ENCODE measurements at places on chromosomes 16 and 17.

GRCh38 chr16:79395591-79395990, 204.9 kb downstream of the MAF start:
- no peak for DNase-seq

GRCh38 chr16:2756288-2757015, 4.0 kb downstream of the SRRM2 start:
- DNase-seq: no peak

DNA sequence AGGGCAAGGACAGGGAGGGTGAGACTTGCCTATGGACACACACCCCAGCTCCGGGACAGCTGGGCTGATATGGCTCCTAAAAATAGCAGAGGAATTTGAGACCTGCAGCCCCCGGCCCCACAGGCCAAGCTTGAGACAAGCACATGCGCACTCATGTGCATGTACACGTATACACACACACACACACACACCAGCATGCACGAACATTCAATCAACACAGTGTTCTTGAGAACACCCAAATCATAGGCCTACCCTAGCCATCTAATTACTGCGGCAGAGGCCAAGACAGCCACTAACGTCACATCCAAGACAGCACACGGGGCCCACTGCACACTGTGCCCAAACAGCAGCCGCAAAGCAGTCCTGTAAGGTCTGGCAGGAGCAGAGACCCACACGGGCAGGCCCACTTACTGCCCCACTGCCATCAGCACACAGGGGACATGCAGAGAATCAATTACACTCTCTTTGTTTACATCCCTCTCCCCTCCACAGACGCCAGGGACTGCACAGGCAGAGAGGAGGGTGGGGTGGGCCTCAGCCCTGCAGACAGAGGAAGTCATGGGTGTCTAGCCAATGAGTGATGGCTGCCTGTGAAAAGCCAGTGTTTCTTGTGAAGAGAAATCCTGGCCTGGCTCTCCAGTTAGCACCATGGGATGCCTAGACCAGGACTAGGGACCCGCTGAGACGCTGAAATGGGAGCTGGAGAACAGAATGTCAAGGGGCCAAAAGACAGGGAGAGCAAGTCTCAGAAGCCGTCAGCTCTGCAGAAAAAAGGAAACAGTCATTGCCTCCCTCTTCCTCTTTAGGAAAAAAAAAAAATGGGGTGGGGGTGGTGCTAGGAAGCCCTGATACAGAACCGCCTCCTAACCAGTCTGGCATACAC, 39.3 kb downstream of the MYO18A start:
- DNase-seq: no peak

GRCh38 chr17:12007466-12007865, 10.2 kb upstream of the ZNF18 start:
- no peak for DNase-seq

GRCh38 chr17:39139161-39139511, 12.3 kb downstream of the PLXDC1 start:
- no peak for DNase-seq

DNA sequence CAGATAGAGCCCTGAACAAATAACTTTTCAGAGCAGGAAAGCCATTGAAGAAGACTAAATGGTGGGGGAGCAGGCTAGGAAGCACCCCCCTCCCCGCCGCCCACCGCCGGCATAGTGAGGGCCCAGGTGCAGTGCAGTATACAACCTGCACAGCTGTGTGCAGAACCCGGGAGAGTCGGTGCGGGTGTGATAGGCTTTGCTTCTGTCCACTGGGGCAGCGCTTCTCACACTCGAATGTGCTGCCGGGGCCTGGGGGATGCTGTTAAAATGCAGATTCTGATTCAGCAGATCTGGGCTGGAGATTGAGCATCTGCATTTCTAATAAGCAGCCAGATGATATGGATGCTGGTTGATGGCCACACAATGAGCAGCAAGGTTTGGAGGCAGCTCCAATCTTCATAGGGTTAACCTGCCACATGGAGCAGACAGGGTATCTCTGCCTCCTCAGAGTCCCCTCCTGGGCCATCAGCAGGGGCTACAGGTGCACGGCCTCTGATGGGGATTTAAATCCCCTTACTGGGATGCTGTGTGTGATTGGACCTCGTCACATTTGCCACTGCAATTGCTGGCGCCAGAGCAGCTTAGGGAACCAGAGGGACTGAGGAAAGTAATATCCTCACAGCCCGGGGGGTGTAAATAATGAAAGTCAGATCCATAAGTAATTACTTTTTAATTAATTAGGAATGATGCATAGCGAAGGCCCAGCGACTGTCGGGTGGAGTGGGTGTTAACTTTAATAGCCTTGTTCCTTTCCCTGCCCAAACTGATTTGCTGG, 172.0 kb upstream of the RPL38 start:
- DNase-seq: no peak

GRCh38 chr17:74447628-74448159, 15.8 kb downstream of the GPRC5C start:
- DNase-seq: peak; percentile 54

GRCh38 chr17:80855948-80856862, 135.4 kb upstream of the CHMP6 start:
- DNase-seq: no peak

DNA sequence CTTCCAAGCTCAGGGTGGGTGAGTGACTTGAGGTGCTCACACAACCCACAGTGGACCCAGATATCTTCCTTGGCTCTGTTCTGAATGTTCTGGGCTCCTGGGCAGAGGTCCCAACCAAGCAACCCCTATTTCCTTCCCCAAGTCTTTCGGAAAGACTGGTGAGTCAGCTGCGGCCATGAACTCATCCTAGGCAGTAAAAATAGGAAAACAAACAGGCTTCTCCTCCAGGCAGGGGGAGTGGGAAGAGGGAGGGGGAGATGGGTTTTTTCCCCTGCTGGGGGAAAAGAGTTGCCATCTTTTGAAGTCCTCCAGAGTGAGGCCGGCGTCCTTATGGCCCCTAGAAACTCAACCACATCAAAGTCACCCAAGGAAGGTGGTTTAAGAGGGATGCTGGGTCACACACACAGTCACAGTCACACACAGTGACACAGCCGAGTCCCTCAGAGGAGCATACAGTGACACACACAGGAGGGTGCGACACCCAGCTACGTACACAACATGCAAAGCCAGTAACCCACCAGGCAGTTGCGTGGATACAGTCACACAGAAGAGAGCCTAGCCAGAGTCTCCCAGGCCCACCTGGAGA, 16.0 kb upstream of the DLX4 start:
- DNase-seq: no peak

DNA sequence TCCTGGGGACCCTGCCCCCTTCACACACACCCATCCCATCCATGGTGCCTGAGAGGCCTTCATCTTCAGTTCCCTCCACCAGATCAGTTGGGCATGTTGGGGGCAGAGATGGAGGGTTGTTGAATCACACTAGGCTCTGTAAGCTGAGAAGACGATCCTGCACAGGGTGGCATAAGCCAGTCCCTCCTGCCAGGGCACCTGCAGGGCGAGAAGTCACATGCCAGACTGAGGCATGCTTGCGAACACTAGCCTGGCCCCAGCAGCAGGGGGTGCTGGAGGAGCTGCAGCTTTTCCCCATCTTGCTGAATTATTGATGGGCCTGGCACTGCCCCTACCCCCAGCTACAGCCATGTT, 6.1 kb upstream of the TBX2 start:
- DNase-seq: no peak

GRCh38 chr16:48676836-48677235, 66.9 kb upstream of the N4BP1 start:
- no peak for DNase-seq

GRCh38 chr17:3777366-3778120, 23.4 kb downstream of the ITGAE start:
- DNase-seq: no peak

GRCh38 chr16:72371307-72372086, 199.5 kb upstream of the PMFBP1 start:
- no peak for DNase-seq

GRCh38 chr17:77884019-77884418, 74.5 kb upstream of the TNRC6C start:
- DNase-seq: no peak

- DNase-seq: no peak
These were observed 56.9 kb upstream of the DOC2B start for GRCh38 chr17:238071-238963.

GRCh38 chr17:15263680-15264079, 1.4 kb downstream of the PMP22 start:
- DNase-seq: no peak

DNA sequence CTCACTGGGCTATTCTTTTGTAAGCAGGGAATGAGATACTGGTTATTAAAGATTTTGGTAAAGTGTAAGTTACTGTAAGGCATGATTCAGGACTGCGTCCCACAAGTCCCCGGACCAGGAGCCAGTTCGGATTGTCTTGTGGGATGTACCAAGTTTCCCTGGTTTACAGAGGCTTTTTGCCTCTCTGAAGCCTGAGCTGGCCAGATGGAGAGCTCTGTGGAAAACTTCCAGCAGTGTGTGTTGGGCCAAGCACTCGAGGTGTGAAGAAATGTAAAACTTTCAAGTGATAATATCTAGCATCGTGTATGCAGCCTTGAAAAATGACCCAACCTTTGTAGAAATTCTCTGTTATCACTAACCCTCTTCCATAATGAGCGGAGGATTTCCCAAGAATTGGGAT, 2.4 kb downstream of the EPN2 start:
- no peak for DNase-seq

GRCh38 chr16:27700304-27700995, 150.5 kb downstream of the KATNIP start:
- DNase-seq: peak; percentile 18

DNA sequence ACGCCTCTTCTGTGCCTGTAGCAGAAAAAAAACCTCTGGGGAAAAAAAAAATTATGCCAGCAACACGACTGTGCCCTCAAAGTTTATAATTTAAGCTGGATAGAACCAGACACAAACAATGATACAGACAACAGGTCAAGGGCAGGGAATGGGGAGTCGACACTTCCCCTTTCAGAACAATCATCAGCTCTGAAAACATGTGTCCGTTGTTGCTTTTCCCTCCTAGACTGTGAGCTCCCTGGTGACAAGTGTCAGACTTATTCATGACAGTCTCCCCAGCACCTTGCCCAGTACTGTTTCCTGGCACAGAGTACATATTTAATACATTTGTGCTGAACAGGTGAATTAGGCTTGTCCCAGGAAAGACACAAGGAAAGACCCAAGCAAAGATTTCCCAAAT, 178.3 kb downstream of the SOX9 start:
- no peak for DNase-seq

DNA sequence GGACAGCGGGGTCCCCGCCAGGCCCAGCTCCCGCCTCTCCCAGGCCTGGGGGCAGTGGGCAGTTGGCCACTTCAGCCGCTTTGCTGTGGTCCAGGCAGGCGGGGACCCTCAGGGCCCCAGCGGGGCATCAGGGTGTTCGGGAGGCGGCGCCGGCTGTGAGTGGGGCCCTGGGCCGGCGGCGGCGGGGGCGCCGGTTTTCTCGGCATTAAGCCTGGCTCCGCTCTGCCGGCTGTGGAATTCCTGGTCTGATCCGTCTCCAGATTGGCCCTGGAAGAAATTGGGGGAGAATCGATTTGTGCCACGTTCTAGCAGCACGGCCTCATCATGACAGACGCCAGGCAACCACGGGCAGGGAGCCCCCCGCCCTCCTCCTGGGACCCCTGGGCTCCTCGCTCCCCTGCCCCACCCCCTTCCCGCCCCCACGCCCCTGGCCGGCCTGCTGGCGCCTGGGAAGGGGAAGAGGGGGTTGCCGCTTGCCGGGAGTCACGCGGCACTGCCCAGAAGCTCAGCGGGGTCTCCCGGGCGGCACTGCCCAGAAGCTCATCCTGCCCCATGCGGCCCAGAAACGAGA, 28.6 kb upstream of the SSTR5 start:
- DNase-seq: peak; percentile 78

DNA sequence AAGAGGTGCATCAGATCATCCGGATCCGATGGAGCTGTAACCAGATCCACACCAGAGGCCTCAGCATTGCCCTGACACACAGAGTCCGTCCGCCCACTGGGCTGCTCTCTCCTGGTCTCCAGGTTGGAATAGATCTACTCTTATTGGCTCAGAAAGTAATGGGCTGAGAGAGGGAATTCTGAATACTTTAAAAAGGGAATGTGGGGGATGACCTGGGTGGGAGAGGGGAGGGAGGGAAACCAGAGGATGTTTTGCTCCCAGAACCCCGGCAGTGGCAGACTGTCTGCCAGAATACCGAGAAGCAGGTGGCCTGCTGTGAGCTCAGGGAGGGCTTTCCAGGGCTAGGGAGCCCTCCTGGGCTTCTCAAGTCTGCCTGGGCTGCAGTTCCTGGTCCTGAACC, 126.5 kb downstream of the ENGASE start:
- no peak for DNase-seq

DNA sequence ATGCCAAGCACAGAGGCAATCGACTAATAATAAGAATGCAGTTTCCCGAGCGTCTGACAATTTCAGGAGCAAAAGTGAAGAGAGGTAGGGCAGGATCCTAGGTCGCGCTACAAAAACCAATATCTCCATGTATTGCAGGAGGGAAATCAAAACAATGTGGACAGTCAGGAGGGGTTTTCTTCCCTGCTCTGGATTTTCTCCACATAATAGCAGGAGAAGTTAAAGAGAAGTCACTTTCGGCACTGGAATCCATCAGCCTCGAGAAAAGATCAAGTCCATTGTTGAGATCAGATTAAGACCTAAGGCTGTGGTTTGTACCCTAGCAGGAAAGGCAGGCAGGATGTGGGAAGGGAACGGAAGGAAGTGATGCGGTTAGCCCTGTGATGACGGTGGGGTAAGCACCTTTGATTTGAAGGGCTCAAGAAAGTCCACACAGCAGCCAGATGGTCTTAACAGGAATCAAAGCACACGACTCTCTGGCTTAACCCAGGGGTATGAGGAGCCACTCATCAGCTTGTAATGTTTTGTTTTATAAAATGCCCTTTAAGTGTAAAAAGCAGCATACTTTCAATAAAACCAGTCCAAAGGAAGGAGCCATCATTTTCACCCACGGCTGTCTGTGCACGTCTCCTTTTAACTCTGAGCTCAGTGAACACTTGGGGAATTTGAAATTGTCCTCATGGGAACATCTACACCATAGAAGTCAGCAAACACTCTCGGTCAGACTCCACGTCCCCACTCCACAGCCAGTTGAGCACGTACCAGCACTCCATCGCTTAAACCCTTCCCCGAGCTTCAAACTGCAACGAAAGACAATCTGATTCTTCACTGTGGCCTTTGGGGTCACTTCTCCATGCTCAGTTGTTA, 15.8 kb upstream of the AKTIP start:
- DNase-seq: no peak

GRCh38 chr17:12058535-12058934, 37.9 kb downstream of the MAP2K4 start:
- no peak for DNase-seq

GRCh38 chr17:28372203-28372944, 880 bp downstream of the SARM1 start:
- no peak for DNase-seq

GRCh38 chr17:4710693-4711634, 532 bp downstream of the ARRB2 start:
- no peak for DNase-seq

- no peak for DNase-seq
These were observed 178.3 kb downstream of the MAP2K6 start for GRCh38 chr17:69592692-69593350.

All from left forelimb (tissue), 1 donor.